Thyroid gland (tissue), 4 donors: ENCODE measurements at places on chromosomes 11 and 22. TPM values are rescaled to one million over a fixed set of nuclear protein-coding genes. Genes with fewer than 3 reads are reported as not detected.

Gene TSSC4
- 62.3 TPM for total RNA-seq

Gene CRYBA4
- not detected for total RNA-seq

Gene PANX1
- total RNA-seq, result 19.6 TPM

Gene PTPN5
- 1.1 TPM for total RNA-seq

Gene TSPAN32
- total RNA-seq, result 0.33 TPM

Gene UPK3A
- 2.1 TPM for total RNA-seq

Gene PHF5A
- 42.2 TPM for total RNA-seq

Gene ATG2A
- 32.0 TPM for total RNA-seq

Gene JAML
- 2.8 TPM for total RNA-seq

Gene CTR9
- 32.7 TPM for total RNA-seq

Gene OR51B4
- total RNA-seq, result not detected
